KG1 (cell line): ENCODE measurements at places on chromosomes 5 and 9.

- DNase-seq = no peak
Observed at GRCh38 chr5:35233601-35234000, 3.3 kb upstream of the PRLR start.

- no peak for DNase-seq
Observed at GRCh38 chr5:53095217-53095616, 14.3 kb downstream of the MOCS2 start.

- DNase-seq = no peak
Observed at GRCh38 chr5:95900383-95900958, 61.2 kb downstream of the ELL2 start.

DNA sequence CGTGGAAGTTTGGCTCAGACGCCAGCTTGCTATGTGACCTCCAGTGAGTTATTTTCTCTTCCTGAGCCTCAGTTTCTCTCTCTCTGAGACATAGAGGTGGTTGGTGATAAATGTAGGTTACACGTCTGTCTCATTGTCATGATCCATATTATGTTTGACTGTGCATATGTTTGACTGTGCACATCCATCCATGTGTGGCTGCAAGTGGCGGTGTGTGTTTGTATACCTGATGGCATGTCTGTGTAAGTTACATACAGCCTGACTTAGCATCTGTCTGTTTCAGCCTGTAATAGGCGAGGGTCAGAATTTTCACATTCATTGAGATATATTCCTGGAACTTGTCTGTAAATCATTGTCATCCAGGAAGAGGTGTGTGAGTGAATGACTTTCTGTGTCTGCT lies 3.3 kb downstream of the SPARC start:
- DNase-seq = no peak

- DNase-seq = no peak
Observed at GRCh38 chr5:115388240-115388639, 91.8 kb upstream of the CCDC112 start.

GRCh38 chr5:178189433-178189832 lies 2.3 kb upstream of the GMCL2 start:
- DNase-seq = no peak

DNA sequence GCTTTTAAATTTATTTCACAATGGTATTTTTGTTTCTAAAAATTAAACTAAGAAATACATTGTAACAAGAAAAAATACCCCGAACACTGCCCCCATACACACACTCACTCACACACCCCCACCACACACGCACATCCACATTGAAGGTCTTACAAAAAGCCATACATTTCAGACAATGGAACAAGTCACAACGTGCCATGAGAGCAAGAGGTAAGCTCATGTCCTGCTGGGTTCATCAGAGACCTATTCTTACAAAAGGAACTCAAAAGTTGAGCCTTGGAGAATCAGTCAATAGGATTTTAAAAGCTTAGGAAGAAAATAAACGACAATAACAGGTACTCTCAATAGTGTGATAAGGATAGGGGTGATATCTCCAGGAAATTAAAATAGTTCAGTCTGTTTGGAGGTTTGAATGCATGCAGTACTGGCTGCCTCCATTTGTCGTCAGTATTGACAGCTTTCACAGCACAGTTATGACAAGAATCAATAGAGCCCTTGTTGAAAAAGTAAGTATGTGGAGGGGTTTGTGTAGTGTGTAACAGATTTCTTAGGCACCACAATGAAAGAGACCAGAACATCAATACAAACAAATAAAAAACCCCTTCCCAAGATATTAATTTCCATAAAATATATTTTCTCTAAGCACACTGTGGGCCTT lies 1826.2 kb upstream of the CDH6 start:
- no peak for DNase-seq
